ENCODE measurements at places on chromosomes 3 and 15.

GRCh38 chr3:184513276-184514170 is 48.1 kb upstream of the EPHB3 start:
- DNase-seq, result peak; percentile 95

GRCh38 chr15:67967871-67968431 is 86.2 kb upstream of the PIAS1 start:
- peak; percentile 83 for DNase-seq

DNA sequence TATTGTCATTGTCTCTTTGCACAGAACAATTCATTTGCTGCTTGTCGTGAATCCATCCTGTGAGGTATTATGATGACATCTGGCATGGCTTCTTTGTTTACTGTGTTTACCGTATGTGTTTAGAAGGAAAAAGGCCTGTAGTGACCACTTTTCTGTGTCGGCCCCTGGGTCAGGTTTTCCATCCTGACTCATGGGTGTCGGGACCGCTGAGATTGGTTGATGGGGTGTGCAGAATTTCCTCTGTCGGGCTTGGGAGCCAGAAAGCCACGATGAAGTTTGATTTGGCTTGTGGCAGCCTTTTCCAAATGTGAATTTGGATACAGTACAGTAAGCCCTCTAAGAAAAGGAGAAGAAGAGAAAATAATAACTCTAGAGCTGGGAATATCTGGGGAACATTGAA is 113.5 kb downstream of the FNDC3B start:
- no peak for DNase-seq

DNA sequence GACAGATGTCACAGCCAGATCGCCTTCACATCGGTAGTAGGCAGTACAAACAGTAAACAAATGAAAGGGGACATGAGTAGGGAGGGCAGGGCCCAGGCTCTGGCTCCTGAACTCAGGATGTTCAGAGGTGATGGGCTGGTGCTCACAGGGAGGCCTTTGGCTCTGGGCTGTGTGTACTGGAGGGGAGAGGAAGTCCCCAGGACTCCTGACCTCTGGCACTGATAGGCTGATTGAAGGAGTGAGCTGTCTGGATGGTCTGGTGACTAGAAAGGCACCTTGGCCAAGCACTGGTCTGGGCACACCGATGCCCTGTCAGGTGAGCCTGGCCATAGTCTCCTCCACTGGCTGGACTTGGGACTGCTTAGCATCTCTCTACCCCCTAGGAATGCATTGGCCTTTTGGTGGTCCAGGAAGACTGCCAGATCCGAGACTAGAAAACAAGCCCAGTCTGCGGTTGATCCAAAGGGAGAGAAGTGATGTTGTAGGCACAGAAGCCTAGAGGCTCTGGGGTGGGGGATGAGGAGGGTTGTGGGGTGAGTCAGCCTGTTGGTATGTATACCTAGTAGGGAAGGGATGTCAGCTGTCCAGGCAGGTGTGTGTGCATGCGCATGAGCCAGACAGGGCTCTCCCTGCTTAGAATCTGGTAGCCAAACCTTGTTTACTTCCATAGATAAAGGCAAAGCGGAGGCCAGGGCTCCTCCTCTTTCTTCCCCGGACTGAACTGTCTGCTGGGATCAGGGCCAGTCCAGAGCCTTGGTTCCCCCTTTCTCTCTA is 1.9 kb downstream of the SPINT1 start:
- DNase-seq, result peak; percentile 35

- no peak for DNase-seq
Observed at GRCh38 chr3:36318621-36319200, 61.6 kb upstream of the STAC start.

GRCh38 chr3:83193526-83193925 is 1432.1 kb upstream of the GBE1 start:
- DNase-seq, result no peak

GRCh38 chr3:71916747-71917369 is 131.9 kb upstream of the PROK2 start:
- no peak for DNase-seq

- DNase-seq, result no peak
Observed at GRCh38 chr3:77186728-77187127, 146.8 kb downstream of the ROBO2 start.

- DNase-seq, result no peak
Observed at GRCh38 chr3:118267588-118267987, 767.1 kb downstream of the IGSF11 start.

DNA sequence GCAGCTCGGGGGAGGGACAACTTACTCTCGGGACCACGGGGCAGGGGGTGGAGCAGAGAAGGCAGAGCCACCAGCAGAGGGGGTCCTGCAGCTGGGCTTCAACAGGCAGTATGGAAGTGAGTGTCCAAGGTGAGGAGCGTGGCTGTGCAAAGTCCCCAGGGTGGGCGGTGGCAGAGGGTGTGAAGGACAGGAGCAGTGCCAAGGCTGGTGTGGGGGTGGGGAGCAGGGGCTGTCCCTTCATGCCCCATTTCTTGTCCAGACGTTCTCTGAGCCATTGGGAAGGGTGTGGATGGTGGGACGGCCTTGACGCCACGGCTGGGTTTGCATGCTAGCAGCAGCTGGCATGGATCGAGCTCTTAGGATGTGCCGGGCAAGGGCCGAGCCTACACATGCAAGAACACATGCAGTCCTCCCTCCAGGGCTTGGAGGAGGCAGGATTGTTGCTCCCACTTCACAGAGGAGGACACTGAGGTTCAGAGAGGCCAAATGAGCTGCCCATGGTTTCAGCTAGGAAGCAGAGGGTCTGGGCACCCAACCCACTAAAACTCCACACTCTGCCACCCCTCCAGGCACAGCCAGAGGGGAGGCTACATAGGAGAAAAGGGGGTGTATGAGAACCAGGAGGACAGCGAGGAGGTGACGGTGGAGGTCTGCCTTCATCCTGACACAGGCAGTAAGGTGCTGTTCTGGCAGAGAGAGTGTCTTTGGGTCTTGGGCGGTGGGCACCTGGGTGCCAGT is 93.6 kb downstream of the TBC1D2B start:
- no peak for DNase-seq

DNA sequence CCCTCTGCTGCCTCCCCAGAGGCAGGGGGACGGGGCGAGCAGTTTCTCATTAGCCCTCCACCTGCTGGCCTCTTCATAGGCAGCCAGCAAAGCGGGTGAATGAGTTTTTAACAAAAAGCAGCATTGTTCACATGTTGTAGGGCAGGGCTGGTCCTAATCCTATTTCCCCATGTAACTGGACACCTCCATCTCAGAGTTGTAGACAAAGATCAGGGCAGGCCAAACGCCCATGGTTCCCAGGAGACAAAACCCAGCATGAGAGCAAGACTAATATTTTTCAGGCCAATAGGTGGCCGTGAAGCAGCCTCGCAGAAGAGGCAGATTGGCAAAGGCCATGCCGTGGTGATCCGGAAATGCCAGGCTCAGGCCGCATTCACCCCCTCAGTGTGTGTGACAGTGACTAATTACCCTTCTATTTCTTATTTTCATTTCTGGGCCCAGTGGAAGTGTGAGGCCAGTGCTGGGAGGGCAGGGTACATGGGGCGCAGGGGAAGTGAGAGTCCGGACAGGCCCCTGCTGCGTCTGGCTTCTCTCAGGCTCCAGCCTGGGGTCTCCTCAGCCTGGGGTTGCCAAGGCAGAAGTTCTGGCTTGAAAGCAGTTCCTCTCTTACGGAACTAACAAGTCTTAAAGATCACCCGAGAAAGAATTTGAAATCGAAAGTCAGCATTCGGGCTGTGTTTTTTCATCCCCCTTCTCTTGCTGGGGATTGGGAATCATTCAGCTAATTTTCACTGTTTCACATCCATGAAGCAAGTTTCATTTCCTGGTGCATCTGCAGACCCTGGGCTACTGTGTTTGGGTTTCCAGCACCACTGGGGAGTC is 64.8 kb downstream of the BOC start:
- no peak for DNase-seq

GRCh38 chr3:156948402-156949210 is 122.5 kb downstream of the LEKR1 start:
- DNase-seq, result no peak

DNA sequence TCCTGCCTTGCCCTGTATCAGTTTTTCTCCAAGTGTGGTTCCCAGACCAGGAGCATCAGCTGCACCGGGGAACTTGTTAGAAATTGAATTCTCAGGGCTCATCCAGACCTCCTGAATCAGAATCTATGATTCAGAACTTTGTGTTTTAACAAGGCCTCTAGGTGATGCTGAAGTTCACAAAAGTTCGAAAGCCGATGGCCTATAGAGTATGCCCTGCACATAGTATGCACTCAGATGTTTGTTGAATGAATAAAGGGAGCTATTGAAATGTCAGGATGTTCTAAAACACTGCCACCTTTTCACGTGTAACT is 664 bp upstream of the LARP6 start:
- no peak for DNase-seq

- DNase-seq, result no peak
Observed at GRCh38 chr3:143241481-143241951, 121.9 kb downstream of the CHST2 start.

GRCh38 chr3:181176601-181177000 is 187.1 kb upstream of the DNAJC19 start:
- DNase-seq, result peak; percentile 21

GRCh38 chr15:29055876-29056275 is 170.1 kb downstream of the APBA2 start:
- no peak for DNase-seq

DNA sequence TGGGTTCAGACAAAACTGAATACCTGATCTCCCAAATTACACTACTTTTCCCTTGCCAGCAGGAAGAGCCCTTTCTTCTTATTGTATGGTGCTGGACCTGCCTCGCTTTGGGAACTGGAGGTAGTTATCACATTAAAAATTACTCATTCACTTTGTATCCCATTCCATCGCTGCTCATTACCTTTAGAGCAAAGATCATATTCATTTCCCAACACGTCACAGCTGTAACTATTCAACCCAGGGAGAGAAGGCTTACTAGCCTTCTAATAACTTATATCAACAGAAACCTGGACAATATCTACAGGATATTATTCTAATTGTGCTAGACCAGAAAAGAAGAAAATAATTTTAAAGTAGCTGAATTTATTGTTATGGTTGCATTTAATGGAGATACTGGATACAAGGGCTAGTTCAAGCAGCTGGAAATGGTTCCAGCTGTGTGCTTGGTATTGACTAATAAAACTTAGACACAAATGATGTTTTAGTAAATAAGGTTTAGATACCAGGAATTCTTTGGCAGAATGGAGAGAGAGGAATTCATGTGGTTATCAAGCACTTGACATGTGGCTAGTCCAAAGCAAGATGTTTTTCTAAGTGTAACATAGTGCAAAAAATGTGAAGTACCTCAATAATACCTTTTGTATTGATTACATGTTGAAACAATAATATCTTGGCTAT is 656.3 kb downstream of the ROBO1 start:
- DNase-seq, result no peak

- no peak for DNase-seq
Observed at GRCh38 chr3:51802106-51802703, 23.2 kb upstream of the IQCF6 start.

DNA sequence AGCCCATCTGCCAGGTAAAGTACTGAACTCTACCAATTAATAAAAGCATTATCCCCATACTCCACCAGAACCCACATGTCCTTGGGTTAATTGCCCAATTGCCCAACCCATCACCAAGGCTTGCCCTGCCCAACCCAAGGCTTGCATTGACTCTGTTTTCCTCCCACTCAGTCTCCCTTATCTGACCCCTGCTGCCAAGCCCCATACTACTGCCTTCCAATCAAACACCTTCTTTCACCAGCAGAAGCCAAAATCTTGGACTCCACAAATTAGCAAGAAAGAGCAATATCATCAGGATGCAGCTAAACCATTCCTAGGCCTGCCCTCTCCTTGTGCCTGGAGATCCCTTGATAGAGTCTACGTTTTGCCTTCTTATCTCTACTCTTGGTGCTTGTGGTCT is 602.9 kb downstream of the NTRK3 start:
- DNase-seq, result no peak

DNA sequence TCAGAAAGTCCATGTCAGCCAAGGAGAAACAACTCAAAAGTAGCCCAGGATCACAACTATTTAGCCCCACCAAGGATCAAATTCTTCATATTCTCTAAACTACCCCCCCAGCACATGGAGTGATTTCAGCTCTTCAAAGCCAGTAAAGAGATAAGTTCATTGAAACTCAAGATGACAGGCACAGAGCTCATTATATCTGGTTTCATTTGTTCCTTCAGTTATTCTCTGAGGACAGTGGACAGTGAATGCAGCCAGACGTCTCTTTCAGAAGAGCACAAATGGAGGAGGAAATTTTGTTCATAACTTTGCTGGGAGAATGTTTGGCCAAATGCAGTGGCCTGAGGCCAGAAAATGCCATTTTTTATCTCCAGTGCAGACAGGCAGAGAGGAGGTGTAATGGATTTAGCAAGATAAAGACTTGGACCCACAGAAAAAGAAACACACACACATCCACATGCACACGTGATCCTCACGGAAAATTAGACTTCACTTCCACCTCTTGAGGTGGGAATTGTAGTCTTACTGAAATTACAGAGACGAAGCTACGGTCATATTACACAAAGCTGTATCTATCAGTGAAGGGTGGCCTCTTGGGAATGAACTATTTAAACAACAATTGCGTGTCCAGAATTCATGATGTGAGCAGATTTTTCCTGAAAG is 64.6 kb downstream of the HES1 start:
- no peak for DNase-seq

DNA sequence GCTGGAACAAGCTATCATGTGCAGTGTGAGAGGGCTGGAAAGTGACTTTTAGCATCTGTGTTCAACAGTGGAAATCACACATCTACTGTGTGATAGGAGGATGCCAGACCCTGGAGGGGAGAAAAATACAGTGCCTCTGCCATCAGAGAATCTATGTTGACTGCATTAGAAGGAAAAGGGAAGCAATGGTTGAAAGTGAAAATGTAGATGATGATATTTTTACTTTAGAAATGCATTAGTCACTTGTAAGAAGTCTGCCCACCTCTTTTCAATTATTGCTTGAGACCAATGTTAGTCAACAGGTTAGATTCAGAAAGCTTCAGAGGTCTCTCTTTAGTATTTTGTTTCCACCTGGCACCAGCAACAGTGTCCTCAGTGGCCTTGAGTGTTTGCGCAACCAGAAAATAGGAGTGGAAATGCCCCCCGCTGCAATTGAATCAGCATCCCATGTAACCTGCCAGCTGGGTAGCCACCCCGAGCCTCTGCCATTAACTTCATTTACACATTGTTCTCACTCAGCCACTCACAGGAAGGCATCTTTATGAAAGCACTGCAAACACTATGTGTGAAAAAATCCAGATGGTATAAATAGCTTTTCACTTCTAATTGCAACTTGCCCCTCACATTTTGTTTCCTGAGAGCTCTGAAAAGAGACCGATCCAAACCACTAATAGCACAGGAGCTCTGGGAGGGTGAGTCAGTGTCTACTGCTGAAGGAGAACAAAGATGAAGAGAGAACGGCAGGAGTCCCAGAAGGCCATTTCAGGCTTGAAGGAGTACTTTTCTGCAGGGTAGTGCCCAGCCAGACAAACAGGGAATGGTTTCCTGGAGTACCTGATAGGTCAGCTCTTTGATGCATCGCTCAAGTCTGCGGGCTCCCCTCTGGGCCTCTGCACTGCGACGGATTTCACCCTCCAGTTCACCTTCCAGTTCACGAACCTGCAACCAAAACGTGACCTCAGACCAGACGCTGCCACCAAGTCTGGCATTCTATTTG is 92.1 kb downstream of the HHLA2 start:
- DNase-seq, result no peak

- DNase-seq, result no peak
Observed at GRCh38 chr3:146561879-146562278, 17.5 kb upstream of the PLSCR1 start.

- no peak for DNase-seq
Observed at GRCh38 chr15:63045879-63046278, 3.3 kb downstream of the TPM1 start.

All from WTC11 (cell line).